ENCODE measurements at places on chromosomes 12 and 14.

DNA sequence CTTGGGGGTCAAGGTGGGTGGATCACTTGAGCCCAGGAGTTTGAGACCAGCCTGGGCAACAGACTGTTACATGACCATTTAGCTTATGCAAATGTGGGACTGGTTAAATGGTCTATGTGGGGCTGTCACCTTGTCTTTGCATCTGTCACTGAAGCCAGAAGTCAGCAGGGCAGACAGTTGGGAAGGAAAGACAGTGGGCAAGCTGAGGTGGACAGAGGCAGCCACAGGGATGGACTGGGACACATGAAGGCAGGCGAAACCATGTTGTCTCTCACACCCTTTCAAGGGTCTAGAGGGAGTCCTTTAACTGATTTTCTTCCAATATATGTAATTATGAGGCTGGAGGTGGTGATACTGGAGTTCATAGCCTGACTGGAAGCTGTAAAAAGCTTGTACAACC, 426.4 kb downstream of the TMEM121 start:
- no peak for DNase-seq

DNA sequence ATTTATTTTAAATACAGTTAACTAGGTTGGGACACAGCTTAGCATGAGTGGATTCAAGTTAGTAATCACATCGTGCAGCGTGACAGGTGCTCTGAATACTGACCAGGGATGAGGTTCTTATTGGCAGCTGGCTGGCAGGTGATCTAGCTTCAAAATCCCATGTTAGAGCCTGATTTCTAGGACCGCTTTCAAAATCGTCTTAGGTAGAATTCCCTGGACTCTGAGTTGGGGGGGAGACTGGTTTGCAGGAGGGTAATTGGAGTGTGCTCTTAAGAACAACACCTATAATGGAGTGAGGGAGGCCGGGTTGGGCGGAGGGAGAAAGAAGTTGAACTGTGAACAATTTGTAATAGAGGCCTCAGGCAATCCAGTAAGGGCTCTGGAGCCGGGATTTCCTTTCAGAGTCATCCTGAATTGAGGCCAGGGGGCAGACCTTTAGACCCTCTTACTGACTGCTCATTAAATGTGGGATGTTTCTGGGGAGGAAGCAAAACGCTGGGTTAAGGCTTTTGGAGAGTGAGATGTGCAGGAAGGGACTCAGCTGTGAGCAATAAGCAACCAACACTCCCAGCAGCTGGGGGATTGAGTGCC, 874 bp upstream of the YARS2 start:
- DNase-seq, result no peak

DNA sequence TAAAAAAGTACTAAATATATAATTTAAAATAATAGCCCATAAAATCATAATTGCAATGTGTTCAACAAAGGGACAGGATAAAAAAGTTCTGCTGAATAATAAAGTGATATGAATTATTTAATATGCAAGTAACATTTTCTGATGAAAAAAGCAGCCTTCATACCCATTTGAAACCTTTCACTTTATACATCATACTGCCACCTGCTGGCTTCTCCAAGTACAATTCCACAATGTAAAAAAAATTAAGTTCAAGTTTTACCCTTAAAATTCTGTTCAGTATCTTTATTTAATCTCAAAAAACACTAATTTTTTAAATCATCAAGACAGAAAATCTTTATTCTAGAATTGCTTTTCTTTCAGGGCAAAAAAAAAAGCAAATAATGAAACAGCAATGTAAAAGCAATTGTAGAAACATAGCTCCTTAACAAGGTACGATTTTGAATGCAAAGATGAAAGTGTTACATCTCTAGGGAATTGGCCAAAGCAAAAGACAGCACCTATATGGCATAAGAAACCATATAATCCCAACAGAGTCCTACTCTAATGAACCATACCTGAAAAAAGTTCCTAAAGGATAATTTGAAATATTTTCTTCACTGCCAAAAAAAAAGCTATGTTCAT, 15.0 kb downstream of the MDM1 start:
- peak; percentile 57 for DNase-seq

DNA sequence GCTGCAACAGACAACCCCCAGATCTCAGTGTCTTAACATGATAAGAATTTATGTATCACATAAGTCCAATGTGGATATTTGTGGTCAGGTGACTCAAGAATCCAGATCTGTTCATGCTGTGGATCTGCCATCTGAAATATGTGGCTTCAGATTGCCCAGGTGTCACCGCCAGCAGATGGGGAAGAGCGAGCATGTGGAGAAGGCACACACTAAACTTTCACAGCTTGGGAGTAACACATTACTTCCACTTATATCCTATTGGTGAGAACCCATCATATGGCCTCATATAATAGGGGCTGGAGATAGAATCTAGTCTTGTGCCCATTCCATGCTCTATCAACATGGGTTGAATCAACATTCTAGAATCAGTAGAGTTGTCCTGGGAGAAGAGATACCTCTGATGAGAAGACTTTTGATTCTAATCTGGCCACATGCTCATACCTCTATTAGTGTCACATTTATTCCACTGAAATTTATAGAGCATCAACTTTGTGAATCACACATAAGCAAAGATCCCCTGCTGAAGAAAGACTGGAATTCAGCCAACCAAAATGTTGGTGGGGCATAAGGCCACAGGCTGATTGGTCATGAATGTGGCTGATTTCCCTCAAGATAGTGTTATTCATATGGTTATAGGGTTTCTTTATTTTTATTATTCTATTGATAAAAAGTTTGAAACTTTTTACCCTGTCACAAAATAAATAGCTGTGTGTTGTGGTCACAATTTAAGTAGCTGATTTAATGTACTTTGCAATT, 6.0 kb upstream of the CALCOCO1 start:
- no peak for DNase-seq

DNA sequence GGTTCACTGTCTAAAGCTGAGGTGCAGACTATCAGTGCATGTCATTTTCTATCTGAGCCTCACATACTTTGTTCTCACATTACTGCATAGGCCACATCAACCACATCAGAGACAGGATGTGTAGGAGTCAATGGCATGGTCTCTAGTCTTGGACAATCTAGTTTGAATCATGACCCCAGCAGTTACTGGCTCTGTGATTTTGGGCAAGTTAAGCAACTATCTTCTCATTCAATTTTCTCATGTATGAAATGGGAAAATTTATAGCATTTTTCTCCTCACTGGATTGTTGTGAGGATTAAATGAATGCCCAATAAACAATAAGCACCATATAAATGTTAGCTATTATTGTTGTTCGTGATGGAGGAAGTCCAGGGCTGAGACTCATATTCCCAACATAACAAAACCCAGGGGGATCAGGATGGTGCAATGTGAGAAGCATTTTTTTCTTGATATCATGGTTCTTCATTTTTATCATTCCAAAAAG, 432.6 kb downstream of the LRIG3 start:
- no peak for DNase-seq

Measured in NCI-H69 (cell line).